EL (cell line): ENCODE measurements at places on chromosomes 6 and 20.
A peak's percentile ranks its signal among the peaks of the same experiment; 100 is the strongest.

GRCh38 chr6:16810411-16810810 is 49.2 kb upstream of the ATXN1 start:
- DNase-seq, result no peak

DNA sequence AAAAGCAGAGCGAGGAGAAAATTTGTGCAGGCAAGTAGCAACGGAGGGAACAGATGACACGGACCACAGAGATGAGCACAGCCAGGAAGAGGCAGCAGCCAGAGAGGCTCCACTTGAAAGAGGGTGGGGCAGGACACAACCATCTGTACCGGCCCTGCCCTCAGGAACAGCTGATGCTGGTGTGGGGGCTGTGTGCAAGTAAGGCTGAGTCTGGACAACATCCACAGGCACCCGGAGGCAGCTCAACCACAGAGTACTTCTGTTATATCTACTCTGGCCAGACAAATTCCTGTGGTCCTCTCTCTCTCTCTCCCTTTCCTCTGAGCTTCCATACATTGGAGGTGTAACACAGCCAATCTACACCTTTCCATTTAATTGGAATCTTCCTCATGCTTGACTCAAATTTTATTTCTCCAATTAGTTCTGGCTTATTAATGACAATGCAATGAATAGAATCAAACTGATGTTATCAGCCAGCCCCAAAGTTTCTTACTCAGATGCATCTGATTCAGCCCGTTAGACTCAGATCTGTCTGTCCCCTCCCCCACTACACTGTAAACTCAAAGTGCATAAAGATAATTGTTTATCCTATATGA is 24.9 kb downstream of the KIF13A start:
- DNase-seq, result peak; percentile 97

- no peak for DNase-seq
These were observed 140.5 kb upstream of the SYNDIG1 start for GRCh38 chr20:24328901-24329300.

GRCh38 chr6:16078064-16078463 is 50.8 kb upstream of the MYLIP start:
- DNase-seq, result no peak

DNA sequence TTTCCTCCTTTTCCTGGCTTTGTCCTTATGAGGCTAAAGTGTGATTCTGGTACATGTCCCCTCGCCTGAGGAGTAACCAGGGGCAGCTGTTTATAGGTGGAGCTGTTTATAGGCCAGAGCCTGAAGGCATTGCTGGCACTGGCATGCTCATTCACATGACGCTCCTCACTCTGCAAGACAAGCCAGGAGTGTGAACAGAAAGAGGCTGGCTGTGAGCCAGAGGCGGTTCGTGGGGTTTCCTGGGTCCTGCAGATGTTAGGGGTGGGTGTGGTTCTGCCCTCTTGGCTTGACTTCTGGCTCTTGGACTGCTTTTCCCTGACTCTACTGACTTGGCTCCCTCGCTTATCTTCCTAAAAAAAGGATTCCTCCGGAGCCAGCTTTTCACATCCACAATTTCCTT is 12.8 kb upstream of the MDFI start:
- no peak for DNase-seq

GRCh38 chr6:43436577-43437282 is 9.4 kb downstream of the ABCC10 start:
- peak; percentile 79 for DNase-seq
